ENCODE measurements at places on chromosomes 6 and 20.

- DNase-seq, result no peak
Measured at GRCh38 chr6:53168516-53169267, 20.1 kb upstream of the GCM1 start.

DNA sequence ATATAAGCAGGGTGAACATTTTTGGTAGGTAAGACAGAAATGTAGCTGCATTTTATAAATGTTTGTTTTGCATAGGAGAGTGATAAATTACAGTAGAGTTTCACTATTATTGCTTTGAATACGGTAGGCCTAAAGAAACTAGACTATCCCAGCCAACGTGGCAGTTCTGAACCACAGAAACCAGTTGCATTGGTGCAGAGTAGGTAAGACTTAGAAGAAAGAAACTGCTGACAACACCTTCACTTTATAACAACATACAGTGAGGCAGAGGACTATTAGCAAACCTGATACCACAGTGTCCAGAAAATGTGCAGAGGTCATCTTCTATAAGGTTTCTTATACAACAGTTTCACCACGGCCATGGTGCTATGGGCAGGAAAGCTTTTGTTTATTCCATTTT is 566.1 kb downstream of the KIF16B start:
- no peak for DNase-seq

GRCh38 chr6:132300323-132300949 is 100.8 kb downstream of the MOXD1 start:
- DNase-seq, result peak; percentile 62

- peak; percentile 93 for DNase-seq
Measured at GRCh38 chr6:119128252-119128912, 49.9 kb upstream of the FAM184A start.

- no peak for DNase-seq
Measured at GRCh38 chr20:20455926-20456325, 88.0 kb downstream of the INSM1 start.

DNA sequence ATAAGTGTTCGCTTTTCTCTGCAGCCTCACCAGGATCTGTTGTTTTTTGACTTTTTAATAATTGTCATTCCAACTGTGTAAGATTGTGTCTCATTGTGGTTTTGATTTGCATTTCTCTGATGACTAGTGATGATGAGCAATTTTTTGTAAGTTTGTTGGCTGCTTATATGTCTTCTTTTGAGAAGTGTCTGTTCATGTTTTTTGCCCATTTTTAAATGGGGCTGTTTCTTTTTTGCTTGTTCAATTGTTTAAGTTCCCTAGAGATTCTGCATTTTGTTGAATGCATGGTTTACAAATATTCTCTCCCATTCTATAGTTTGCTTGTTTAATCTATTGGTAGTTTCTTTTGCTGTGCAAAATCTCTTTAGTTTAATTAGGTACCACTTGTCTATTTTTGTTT is 295.9 kb downstream of the PACRG start:
- no peak for DNase-seq

DNA sequence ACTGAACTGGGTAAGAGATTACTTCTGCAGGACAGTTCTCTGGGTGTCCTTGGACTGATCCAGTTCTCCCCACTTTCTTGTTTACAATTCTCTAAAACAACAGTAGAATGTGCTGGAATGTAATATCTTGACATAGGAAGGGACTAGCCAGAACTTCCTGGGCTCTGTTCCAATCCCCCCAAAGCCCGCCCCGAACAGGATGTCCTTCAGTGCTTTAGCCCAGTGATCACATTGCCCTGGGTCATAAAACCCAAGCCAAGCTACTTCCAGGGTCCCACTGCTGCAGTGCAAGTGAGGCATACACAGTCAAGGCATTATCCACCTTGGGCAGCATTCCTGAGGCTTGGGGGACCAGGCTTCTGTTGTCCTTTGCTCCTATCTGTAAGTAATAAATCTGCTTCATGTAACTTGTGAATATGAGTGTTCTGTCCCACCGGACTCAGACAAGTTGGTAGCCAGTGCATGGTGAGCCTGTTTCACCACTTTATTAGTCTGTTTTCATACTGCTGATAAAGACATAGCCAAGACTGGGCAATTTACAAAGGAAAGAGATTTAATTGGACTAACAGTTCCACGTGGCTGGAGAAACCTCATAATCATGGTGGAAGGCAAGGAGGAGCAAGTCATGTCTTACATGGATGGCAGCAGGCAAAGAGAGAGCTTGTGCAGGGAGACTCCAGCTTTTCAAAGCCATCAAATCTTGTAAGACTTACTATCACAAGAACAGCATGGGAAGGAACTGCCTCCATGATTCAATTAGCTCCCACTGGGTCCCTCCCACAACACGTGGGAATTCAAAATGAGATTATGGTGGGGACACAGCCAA is 23.5 kb downstream of the FITM2 start:
- peak; percentile 7 for DNase-seq

- DNase-seq, result no peak
Measured at GRCh38 chr20:8299921-8300320, 167.9 kb downstream of the PLCB1 start.

DNA sequence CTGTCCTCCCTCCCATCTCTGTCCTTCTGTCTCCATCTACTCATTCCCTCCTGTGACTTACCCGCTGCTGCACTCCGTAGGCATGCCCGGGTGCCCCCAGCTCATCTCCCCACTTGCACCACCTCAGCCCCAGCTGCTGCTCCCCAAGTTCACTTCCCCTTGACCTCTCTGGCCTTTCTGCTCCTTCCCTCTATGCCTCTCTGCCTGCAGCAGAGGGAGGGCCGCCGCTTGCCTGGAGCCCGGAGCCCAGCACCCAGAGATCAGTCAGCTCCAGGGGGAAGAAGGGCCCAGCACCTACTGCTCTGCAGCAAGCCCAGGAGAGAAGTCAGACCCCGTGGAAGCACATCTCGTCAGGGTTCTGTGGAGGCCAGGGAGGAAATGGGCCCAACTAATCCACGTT is 97.4 kb downstream of the LRFN2 start:
- no peak for DNase-seq

- no peak for DNase-seq
Measured at GRCh38 chr20:48615871-48616270, 211.9 kb downstream of the PREX1 start.

DNA sequence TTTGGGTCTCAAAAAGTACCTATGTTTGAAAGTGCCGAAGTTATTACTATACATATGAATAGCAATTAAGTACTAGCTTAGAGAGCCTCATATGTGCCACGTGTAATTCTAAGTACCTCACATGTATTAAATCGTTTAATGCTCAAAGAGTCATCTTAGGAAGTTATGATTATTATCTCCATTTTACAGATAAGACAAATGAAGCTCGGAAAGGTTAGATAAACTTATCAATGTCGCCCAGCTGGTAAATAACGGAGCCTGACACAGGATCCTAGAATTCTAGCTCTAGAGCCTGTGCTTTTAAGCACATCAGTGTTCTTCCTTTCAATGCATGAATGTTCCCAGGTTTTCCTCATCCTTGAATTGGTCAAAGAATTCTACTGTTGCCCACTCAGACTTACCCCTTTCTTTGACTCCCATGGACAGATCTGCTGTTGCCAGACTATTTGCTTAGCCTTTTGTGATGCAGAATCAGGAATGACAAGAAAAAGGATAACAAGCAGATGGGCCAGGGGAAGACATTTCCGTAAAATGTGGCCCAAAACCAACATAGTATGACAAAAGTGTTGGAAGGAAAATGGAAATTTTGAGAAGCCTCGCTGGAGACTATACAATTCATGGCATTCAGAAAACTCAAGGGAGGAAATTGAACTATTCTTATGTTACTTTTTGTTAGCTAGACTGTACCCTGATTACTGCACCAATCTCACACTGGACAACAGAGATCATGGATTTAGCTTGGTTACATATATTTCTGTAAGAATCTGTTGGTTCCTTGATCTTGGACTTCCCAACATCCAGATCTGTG is 237.1 kb upstream of the CITED2 start:
- DNase-seq, result no peak

- DNase-seq, result no peak
Measured at GRCh38 chr6:94190030-94190429, 770.7 kb upstream of the EPHA7 start.

- no peak for DNase-seq
Measured at GRCh38 chr6:26271668-26272024, 93.4 kb upstream of the BTN3A2 start.

GRCh38 chr6:41545247-41545702 is 906 bp upstream of the FOXP4 start:
- DNase-seq, result no peak

GRCh38 chr20:63087872-63088680 is 81.3 kb upstream of the BHLHE23 start:
- no peak for DNase-seq

DNA sequence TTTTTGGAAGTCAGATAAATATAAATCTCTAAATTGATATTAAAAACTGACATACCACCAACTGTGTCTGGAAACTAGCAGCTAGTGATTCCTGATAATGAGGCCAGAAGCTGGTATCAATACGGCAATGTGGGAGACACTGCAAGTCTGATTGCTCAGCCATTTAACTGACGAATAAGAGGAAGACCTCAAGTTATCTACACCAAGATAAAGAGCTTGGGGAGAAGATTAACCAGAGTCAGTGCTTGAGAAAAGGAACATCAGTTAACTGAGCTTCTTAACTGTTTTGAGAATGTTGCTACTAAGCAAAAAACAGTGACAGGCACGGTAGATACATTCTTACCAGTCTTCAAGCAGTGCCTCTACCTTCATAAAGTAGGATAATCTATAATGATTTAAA is 140.4 kb upstream of the TENT5A start:
- DNase-seq, result peak; percentile 79

DNA sequence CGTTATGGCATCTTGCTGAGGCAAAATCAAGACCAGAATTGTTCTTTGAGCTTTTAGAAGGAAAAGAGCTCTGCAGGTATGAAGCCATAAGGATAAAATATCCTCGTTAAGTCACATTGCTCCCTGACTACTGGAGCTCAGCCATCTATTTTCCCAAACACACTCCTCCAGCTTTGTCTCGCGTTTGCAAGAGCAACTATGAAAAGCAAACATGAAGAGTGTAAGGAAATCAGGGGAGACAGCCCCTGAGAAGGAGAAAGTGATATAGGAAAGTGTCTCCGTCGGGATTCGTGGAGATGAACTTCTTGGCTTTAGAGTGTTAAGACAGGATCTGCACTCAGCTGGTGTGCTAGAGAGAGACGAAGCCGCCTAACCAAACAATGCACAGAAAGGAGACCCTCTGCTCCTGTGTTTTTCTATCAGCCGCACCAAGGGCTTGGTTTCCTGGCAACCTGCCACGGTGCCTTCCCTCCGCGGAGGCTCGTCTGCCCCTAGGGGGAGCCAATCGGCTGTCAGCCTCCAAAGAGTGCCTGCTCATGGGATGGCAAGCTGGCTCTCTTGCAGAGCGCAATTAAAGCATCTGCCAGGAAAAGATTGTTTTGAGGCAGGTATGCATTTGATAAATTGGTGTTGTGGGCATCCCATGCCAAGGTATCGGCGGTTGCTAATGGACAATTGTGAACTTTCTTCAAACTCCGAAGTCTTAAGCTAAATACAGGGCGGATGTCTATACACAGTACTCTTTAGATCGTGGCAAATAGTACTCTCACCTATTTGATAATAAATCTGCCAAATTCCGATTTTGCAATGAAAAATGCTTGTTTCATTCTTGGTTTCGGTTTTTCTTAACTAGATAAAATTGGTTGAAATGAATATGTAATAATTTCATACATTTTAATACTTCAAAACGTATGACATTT is 603.2 kb downstream of the RNF144B start:
- peak; percentile 28 for DNase-seq

DNA sequence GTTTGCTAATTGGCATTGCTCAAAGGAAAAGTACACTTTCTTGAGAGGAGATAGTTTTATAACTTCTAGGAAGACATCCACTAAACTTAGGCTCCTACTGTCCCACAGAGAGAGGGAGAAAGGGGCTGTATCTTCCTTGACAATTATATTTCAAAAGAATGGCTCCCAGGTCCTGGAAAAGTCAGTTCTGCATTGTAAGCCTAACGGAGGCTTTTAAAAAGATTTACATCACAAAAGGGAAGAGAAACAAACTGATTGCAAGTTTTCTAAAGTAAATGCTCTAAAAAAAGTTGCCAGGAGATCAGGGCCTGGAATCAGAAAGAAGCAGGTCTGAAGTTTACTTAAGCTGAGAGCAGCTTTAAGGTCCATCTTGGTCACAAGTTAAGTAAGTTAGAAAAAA is 839.5 kb downstream of the FRK start:
- no peak for DNase-seq

GRCh38 chr20:53904261-53904660 is 166.1 kb downstream of the BCAS1 start:
- DNase-seq, result no peak

DNA sequence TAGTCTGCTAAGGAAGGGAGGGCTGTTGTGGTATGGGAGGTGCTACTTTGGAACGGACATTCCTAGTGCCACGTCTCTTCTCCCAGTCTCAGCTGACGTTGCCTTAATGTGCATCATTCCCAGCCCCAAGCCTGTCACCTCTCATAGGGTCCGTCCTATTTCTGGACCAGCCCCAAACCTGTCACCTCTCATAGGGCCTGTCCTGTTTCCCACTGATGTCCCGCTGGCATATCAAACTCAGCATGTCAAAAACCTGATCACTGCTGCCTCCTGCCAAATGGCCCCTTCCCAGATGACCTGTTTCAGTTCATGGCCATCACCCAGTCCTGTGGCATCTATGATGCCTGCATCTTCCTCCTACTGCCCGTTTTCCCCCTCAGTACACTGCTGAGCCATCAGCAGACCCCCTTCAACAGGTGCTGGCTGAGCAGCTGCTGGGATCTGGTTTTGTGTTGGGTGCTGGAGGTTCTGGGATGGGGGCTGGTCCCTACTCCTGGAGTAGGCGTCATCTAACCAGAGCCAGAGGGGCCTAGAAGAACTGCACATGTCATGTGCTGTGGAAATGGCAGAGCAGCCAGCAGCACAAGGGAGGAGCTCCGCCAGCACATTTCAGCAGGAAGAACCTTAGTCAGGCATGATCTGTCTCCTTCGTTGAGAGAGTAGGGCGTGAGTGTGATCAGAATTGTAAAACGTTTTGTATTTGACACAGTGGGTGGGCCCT is 3.3 kb downstream of the ENTPD6 start:
- DNase-seq, result no peak

DNA sequence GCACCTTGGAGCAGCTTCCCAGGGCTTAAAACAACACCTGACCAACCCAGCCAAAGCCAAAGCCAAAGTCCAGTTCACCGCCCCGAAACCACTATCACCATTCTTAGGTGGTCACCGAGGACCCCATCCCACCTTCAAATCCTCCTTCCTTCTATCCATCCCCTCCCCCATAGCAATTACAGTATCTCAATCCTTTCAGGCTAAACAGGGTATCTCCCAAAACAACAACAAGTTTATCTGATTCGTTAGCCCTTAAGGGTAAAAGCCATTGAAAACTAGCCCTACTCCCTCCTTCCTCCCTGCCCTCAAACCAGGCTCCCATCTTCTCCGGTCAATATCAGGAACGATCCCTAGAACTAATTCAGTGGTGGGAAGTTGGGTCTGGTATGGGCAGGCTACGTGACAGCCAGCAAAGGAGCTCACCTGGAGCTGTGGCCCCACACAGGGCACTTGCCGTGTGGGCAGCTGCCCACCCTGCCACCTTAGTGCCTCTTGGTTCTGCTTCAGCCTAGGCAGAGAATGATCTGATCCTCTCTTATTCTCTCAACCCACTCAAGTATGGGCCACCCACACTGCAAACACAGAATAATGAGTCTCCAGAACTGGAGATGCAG is 2.0 kb downstream of the ARHGAP18 start:
- DNase-seq, result no peak

Data from fibroblast of villous mesenchyme (primary cell).